ENCODE measurements at places on chromosomes 3 and 15.
A peak's percentile ranks its signal among the peaks of the same experiment; 100 is the strongest.

- DNase-seq: peak; percentile 59
Observed at GRCh38 chr3:31960793-31961431, 20.1 kb downstream of the OSBPL10 start.

- DNase-seq: peak; percentile 94
Observed at GRCh38 chr15:100764778-100765466, 114.7 kb upstream of the ALDH1A3 start.

GRCh38 chr3:126159476-126159875 is 20.9 kb downstream of the ALDH1L1 start:
- no peak for DNase-seq

DNA sequence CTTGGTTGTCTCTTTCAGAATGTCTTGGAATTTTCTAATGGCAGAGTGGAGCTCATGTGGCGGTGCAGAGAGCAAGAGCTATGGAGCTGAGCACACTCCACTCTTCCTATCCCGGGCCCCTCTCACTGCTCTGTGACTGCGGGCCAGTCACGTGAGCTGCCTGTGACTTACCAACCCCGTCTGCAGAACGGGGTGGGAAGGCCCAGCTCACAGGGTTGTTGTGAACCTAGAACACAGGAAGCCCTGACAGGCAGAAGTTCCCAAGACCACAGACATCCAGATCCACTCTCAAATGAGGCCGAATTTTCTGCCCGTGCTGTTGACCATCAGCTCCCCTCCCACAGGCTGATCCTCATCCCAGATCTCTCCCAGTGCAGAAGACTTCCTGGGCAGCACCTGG is 35.5 kb upstream of the PLXNA1 start:
- no peak for DNase-seq

DNA sequence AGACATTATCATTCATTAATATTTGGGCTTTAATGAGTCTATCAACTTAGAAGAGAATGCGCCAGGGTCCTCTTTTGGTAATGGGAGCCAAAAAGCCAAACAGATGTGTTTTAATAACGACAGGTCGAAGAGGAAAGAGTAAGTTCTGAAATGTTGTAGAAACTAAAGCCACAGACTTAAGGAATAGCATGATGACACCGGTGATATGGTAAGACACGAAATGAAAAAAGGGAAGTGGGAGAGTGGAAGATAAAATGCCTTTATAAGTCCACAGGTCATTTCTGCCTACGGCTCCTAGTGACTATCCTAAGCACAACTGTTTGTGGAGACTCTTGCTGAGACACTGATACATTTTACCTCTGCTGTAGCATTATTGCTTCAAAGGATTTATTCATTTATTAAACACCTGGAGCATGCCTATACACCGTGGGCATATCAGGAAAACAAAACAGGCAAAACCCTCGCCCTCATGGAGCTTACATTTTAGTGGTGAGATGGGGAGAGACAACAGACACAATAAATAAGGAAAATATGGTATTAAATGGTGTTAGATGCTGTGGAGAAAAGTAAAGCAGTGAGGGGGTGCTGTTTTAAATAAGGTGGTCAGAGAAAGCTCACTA is 11.7 kb upstream of the CD47 start:
- DNase-seq: no peak

DNA sequence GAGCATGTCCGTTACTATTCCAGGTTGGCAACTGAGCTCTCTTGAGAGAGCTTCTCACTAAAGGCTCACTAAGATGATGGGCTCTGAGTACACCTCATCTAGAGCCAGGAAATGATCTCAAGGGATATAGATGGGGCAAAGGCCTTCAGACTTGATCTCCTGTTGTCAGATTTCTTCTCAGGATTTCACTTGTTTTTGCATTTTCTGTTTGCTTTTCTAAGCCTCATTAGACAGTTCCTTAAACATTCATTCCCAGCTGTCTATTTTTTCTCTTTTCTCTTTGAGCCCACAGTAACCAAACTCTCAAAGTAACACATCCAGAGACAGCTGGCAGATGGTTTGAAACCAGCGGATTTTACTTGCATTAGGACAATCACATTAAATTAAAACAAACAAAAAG is 28.4 kb upstream of the ARL8B start:
- no peak for DNase-seq

- no peak for DNase-seq
Observed at GRCh38 chr3:13480340-13481318, 523 bp downstream of the HDAC11 start.

GRCh38 chr3:53151465-53151864 is 9.5 kb upstream of the PRKCD start:
- no peak for DNase-seq

DNA sequence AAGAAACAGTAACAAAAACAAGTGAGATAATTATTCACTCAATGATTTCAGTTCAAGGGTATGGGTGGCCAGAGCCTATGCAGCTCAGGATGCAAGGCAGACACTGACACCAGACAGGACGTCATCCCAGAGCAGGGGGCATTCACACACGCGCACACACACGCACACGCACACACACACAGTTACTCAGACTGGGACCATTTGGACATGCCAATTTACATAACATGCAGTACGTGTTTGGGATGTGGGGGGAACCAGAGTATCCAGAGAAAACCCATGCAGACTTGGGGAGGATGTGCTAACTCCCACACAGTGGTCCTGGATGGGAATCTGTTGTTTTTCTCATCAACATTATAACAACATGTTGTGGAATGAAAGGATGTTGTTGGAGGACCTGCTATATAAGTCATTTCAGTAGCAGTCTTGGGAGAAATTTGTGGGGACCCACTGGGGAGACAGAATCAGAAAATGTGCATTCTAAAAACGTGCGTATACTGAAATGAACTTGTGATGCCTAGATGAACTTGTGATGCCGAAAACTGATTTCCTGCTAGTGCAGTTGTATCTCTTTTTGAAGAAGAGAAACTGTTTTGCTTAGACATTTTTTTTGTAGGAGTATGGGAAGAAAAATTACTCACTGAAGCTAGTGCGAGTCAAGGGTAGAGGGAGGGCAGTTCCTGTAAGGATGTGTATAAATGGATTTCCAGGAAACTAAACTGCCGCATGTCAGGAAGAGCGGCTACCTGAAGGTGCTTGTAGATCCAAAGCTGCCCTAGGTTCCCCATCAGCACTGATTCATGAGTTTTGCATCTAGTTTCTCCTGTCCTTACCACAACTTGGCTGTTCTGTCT is 25.2 kb downstream of the CD200 start:
- no peak for DNase-seq

GRCh38 chr15:92005154-92005553 is 151.6 kb downstream of the SLCO3A1 start:
- DNase-seq: no peak

GRCh38 chr3:23113455-23114171 is 89.5 kb upstream of the UBE2E2 start:
- peak; percentile 60 for DNase-seq

- DNase-seq: no peak
Observed at GRCh38 chr3:42130007-42130328, 38.8 kb downstream of the TRAK1 start.

- no peak for DNase-seq
Observed at GRCh38 chr3:184566441-184567414, 5.1 kb downstream of the EPHB3 start.

GRCh38 chr3:69505770-69506407 is 120.0 kb upstream of the FRMD4B start:
- peak; percentile 6 for DNase-seq

DNA sequence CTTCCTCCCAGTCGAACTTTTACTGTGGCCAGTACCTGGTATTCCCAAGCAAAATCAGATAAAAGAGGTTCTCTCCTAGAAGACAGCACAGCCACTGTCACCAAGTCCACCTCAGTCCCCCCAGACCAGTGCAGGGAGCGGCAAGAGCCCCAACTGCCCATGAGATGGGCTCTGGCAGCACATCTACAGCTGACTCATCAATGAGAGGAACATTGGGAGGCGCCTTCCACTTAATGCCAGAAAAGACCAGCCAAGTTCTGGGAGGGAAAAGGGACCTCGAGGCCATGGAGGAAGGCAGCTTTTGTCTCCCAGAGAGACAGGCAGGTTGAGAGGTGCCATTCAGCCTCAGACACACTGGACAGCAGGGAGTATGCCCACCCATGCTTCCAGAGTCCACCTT is 28.2 kb downstream of the POC1A start:
- no peak for DNase-seq

GRCh38 chr3:146558781-146559180 is 14.4 kb upstream of the PLSCR1 start:
- no peak for DNase-seq

DNA sequence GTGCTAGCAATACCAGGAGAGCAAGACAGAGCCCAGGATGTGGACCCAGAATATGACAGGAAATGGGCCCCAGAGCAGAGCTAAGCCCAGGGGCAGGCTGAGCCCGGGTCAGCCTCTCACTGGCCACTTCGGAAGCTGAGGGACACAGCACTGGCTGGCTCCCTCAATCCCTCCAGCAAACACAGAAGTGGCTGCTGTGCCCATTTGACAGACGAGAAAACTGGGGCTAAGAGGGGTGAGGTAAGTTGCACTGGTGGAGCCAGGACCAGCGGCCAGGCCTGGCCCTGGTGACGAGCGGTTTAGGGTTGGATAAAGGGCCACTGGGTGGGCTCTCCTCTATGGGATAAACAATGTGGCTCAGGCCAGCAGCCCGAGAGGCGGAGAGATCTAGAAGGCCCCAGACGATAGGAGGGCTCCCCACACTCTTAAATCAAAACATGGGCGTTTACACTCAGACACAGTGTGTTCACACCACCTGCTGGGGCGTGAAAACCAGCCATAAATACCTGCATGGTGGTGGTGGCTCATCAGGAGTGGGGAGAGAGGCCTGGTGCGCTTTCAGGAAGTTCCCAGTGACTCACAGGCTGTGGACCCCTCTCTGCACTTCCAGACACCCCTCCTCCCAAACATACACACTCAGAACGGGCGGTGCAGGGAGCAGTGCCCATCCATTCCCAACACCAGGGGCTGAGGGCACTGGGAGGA is 12.0 kb upstream of the LINGO1 start:
- DNase-seq: no peak

- DNase-seq: peak; percentile 3
Observed at GRCh38 chr15:83914906-83915305, 261.0 kb downstream of the ADAMTSL3 start.

DNA sequence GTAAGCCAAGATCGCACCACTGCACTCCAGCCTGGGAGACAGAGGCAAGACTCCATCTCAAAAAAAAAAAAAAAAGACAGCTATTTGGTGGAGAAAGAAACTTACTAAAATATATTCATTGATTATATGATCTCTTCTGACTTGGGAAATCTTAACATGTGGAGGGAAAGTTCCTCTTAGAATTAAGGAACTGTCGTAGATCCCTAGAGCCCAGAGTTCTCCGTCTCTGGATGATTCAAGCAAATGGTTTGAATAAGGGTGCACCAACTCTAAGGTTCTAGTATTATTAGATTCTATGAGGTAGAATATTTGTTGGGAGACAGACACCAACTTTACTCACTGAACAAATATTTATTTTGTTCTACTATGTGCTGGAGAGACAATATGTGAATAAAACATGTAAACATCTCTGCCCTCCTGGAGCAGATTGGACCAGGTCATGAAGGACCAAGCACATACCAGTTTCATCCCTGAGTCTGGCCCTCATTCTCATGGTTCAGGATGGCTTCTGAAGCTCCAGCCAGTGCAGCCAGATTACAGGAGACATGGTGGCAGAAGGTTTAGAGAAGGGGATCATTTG is 129.7 kb downstream of the MITF start:
- no peak for DNase-seq

- DNase-seq: no peak
Observed at GRCh38 chr15:32707436-32707835, 10.4 kb upstream of the GREM1 start.

GRCh38 chr3:15161133-15161532 is 44.9 kb upstream of the CAPN7 start:
- peak; percentile 55 for DNase-seq

DNA sequence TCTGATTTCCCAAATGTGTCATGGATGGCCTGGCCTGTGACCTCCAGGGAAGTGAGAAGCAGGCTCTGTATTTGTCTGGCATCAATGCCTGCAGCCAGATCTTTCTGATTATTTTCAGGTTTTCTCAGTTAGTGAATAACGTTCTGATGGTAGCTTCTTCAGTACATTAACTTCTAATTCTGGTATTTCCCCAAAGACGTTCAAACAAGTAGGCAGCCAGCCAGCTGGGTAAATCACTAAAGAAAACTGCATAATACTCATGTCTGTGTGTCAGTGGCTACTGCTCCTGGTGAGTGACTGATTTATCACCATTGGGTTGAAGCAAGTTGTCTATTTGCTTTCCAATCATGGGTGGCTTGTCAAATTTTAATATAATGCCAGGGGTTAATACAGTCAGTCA is 162.6 kb upstream of the PFN2 start:
- DNase-seq: peak; percentile 58

- no peak for DNase-seq
Observed at GRCh38 chr3:43768381-43768973, 77.7 kb downstream of the ABHD5 start.

- no peak for DNase-seq
Observed at GRCh38 chr3:38163841-38164642, 1.3 kb upstream of the OXSR1 start.

DNA sequence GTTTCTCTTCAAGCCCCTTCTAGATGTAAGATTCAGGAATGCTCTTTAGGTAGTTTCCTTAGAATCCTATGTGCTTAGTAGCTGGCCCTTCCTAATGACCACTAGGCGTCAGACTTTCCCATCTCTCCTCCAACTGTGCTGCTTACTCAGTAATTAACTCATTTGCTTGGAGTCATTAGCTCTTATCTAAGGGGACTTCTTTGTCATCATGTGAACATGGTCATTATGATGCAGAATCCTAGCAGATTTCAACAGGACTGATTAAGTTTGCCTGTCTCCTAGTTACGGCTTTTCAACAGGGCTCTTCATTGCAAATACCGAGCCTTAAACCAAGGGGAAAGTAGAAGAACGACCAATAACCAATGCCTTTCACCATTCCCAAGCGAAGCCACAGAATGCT is 46.4 kb downstream of the GJD2 start:
- peak; percentile 49 for DNase-seq

DNA sequence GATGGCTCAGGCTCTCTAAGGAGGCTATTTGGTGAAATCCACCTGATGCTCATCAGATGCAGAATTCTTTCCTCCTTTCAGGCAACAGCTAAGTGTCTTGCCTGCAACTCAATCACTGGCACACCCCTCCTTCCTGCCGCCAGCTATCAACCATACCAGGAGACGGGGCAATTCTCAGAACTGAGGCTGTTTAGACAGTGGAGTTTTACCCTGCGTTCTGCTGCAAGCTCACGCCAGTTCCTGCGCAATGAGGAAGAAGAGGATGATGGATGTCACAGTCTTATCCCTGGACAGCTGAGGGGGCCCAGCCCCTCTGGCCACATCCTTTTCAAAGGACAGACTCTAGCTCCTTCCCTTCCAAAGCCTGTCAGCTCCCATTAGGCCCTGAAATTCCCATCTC is 7.0 kb upstream of the MANF start:
- DNase-seq: no peak

DNA sequence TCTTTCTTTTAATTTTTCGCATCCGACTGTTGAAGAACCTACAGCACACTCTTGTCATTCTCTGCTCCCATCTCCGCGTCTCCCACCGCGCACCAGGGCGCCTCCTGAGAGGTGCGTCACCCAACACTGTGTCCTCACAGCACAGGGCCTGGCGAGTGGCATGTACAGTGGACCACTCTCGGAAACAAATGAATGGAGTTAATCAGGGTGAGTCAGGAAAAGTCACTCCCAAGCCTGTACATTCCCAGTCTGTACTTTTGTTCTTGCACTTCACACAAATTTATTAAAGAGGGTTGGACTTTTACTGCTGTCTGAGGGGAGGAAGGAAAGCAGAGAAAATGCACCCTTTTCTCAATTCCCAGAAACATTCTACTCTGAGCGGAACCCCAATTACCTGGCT is 625 bp downstream of the COL6A6 start:
- DNase-seq: no peak
